ENCODE measurements at places on chromosomes 5 and 9.
A peak's percentile ranks its signal among the peaks of the same experiment; 100 is the strongest.

DNA sequence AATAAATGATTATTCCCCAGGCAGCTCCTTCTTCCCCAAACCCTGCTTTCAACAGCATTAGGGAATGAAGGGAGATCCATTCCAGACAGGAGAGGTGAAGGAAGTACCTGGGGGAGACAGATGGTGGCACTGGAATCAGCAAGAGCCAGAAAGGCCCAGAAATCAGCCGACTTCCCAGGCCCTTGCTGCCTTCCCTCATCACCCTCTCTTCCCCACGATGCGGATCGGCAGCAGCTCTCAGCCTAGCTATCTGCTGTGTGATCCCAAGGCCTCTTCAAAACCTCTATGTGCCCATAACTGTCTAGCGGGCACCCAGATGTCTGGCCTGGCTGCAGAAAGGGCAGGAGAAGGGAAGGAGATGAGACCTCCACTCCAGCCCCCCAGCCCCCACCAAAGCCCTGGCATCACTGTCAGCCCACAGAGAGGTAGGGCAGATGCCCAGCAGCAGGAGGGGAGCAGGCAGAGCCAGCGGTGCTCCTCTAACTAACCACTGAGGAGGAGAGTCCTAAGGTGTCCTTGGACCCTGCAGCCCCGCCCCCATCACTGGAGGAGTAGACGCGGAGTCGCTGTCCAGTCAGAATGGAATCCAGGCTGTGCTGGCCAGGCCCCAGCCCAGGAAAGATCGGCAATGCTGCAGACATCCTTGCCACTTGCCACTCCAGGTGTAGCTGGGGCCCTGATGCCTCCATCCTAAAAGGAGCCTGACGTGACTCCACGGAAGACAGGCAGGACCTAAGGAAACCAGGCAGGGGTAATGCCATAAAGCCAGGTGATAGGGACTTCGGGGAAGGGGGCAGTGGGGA, 12.7 kb downstream of the CNTFR start:
- DNase-seq: no peak

DNA sequence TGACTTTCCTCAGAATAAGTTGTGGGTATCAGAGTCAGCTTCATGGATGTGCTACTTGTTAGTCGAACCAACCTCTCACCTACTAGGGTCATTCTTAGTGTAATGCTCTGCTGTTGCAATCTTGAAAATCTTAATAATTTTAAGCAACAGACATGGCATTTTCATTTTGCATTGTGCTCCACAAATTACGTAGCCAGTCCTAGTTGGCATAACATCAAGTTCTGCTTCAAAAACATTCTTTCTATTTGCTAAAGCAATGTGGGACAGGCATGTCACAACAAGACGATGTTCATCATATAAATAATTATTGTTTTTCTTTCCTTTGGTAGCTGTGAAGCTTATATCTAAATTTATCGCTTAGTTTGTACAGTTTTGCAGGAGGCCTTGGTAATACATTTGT, 39.3 kb upstream of the CDH12 start:
- DNase-seq: peak; percentile 82

- DNase-seq: peak; percentile 13
These were observed 98.5 kb downstream of the SYK start for GRCh38 chr9:90900130-90900529.

GRCh38 chr9:127644146-127644827, 32.2 kb downstream of the STXBP1 start:
- DNase-seq: no peak

DNA sequence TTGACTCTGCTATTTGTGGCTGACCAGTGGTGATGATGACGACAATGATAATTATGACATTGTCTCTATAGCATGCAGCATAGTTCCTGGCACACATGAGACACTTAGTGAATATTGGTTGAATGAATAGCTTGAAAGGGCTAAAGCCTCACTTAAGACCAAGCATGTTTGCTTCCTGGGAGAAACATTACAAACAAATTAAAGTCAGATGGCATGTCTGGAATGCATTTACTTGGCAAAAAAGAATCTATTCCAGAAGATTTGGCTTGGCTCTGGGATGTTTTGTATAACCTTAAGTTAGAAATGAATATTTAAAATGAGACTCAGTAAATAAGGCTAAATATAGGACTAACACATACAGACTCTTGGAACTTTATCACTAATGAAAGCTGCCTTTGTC, 21.6 kb downstream of the GAS1 start:
- peak; percentile 90 for DNase-seq

- DNase-seq: peak; percentile 75
These were observed 62.3 kb downstream of the RAPGEF1 start for GRCh38 chr9:131677444-131678180.

DNA sequence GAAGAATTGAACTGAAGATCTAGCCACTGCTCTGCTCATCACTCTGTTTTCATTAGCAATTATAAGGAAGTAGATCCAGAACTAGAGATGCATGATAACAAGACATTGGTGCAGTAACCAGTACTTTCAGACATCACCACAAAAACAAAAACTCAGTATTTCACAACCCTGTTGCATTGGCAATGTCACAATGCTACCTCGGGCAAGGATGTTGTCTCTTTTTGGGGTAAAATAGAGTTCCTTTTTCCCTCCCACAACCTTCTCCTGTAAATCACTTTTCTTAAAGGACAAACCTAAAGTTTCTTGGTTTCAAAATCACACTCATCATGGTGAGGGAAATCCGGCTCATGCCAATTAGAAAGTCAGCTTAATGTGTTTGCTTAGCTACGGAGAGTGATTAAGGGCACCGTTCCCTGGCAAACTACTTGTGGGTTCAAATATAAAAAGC, 420.1 kb upstream of the MEF2C start:
- no peak for DNase-seq

GRCh38 chr5:168359820-168360460, 68.5 kb downstream of the WWC1 start:
- DNase-seq: no peak

DNA sequence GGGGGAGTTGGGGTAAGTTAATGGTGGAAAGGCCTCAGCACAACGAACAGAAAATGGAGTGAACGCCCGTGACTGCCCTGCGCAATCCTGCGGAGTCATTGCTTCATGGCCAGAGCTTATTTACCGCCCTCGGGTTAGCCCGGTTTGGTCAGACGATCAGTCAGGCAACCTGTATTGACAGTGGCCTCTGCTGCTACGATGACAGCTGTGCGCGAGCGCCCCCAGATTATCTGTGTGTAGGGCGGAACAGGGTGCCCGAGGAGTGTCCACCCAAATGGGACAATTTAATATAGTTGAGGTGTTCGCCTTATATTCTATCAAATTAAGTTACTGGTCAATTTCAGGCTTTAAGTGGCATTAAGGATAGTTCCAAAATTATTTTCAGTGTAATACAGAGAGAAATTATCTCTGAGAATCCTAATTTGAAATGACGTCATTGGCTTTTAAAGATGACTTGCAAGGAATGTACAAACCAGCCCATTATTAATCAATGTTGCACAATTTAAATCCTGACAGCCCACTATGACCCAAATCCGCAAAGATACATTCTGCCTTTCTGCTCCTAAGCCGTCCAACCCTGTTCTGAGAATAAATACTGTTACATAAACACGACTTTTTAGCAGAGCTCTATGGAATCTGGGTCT, 879 bp upstream of the UBQLN1 start:
- DNase-seq: peak; percentile 71

- DNase-seq: peak; percentile 71
These were observed 21.1 kb downstream of the AK8 start for GRCh38 chr9:132857031-132857430.

- DNase-seq: no peak
These were observed 172.2 kb downstream of the ERCC6L2 start for GRCh38 chr9:96047741-96048103.

DNA sequence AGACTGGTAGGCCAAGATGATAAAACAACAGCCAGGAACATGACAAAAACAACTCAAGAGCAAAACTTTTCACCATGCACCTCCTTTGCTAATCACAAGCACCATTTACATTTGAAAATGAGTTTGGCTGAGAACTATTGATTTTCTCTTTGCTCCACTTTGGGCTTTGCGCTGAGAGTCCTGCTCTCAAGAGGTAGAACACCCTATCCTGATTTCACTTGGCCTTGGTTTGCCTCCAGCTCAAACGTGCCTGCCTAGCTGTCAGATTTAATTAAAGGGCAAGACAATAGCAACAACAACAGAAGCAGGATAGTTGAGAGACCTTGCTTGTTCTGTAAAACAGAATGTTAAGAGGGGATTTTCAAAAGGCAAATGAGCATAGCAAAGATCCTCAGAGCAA, 128.2 kb upstream of the ASTN2 start:
- no peak for DNase-seq

- no peak for DNase-seq
These were observed 1857.8 kb upstream of the WWC1 start for GRCh38 chr5:166433679-166434078.

DNA sequence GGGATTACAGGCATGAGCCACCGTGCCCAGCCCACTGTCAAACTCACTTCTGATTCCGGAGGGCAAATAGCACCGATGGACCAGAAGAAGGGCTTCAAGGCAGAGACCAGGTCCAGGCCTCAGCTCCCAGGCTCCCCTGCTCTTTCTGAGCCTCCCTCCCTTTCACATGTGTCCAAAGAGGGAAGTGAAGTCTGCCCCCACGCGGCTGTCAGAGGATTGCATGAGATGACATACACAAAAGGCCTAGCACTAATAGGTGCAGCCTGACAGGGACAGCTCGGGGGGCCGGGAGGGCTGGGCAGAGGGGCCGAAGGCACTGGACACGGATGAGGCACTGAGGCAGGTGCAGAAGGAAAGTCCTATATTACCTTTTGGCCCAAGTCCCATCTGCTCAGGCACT, 16.1 kb downstream of the FBP1 start:
- no peak for DNase-seq

DNA sequence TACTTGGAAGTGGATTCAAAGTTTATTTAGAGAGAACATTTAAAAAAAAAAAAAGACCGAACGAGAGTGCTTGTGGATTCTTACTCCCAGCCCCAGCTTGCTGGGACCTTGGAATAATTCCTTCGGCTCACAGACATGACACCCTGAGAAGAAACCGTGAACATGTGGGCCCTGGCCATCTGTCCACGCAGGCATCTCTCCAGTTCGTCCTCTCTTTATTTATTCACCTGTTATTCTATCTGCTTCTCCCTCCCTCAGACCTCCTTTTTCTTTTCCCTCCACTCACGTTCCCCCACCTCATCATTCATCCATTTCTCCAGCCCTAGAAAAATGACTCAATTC, 93.7 kb upstream of the PHYKPL start:
- no peak for DNase-seq

- peak; percentile 32 for DNase-seq
These were observed 111.8 kb downstream of the ACTL7B start for GRCh38 chr9:108743901-108744371.

GRCh38 chr5:155953335-155953734, 373.6 kb upstream of the SGCD start:
- no peak for DNase-seq

DNA sequence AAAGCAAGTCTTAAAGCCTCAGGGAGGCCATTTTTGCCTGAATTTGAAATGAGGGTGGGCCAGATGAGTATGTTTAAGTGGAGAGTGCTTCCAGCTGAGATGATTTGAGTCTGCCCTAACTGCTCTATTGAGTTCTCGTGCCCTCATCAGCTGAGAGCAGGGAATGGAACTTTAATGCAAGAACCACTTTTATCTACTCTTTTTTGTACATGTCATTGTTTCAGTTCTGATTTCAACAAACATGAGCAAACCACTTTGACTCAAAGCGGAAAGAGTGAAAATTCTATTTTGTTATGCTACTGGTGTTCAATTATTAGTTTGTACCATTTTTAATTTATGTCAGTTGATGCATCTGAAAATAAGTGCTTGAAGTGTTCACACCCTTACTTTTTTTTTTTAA, 35.8 kb downstream of the DCAF10 start:
- DNase-seq: no peak

DNA sequence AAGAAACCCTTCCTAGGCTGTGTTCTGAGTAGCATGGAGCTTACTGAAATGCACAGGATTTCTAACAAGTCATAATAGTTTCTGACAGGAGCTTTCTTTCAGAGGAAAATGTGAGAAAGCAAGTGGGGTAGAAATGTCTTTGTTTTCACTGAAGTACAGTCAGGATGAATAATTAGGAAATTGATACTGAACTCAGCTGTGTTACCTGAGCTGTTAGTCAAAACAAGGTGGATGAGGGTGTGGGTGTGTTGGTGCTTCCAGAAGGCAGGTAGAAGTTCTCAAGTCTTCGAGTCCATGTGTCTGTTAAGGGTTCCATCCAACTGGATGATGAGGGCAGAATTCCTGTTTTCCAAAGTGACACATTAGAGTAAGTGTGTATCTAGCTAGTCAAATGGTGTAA, 122.4 kb downstream of the BASP1 start:
- no peak for DNase-seq

- peak; percentile 26 for DNase-seq
These were observed 733 bp downstream of the COL23A1 start for GRCh38 chr5:178589180-178590140.

- peak; percentile 48 for DNase-seq
These were observed 5.3 kb upstream of the PLPP1 start for GRCh38 chr5:55540024-55540423.

GRCh38 chr5:149801307-149801990, 71.3 kb downstream of the PPARGC1B start:
- no peak for DNase-seq
